ENCODE measurements at places on chromosomes 6 and 20. TPM values are rescaled to one million over a fixed set of nuclear protein-coding genes. Genes with fewer than 3 reads are reported as not detected.

The ENTPD6 gene
- 86.1 TPM for total RNA-seq

The ATP6V1G2 gene
- total RNA-seq = 1.2 TPM

The SERINC1 gene
- total RNA-seq = 142 TPM

The AGER gene
- total RNA-seq = not detected

The HDAC2 gene
- total RNA-seq = 84.1 TPM

Measured in tracheal epithelial cell (primary cell).